ENCODE measurements at places on chromosomes 4 and X.

DNA sequence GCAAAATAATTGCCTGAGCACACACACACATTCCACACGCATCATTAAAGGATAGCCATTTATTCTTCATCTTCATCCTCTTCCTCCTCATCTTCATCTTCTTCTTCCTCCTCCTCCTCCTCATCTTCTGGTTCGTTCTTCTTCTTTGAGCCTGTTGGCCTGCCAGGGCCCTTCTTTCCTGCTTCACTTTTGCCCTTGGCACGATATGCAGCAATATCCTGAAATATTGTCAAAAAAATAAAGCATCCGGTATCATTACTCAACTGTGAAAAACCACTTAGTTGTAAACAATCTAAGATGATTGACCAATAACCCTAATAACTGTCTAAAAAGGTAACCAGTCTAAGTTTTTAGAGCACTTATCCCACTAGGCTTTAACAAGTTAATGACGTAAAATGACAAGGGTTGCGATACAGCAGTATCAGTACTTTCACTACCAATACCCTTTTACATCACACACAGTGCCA is 2.1 kb downstream of the HMGB2 start:
- no peak for DNase-seq

- DNase-seq, result no peak
Measured at GRCh38 chrX:8868070-8868773, 67.0 kb upstream of the FAM9A start.

DNA sequence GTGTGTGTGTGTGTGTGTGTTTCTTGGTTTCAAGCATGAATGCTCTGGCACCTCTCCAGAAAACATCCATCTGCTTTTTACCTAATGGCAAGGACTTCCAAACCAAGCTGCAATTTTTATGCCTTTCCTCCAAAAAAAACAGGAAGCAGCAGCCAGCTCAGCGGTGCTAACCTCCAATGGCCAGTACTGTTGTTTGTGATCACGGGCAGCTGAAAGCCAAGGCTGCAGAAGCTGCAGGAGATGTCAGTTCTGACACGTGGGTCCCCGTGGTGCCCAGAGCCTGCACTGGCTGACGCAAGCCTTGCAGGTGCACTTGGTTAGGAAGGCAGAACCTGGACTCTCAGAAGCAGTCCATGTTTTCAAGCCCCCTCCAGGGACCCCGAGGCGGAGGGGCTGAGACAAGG is 313.6 kb upstream of the DDX53 start:
- DNase-seq, result peak; percentile 82

DNA sequence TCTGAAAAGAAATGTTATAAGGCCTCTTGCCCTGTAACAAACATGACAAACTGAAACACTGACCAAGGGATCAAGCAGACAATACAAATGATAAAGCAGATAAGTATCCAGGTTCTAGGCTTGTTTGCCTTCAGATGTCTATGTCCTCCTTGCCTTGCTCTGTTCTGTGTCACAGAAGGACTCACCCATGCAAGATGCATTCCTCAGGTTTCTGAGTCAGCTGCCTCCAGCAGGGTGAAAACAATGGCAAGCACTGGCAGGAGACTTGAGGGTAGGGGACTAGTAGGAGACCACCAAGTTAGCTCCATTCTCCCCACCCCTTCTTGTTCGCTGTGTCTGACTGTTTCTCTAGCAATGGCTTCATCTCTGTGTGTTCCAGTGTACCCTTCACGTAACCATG is 76.6 kb upstream of the CXXC4 start:
- DNase-seq, result no peak

- peak; percentile 32 for DNase-seq
Measured at GRCh38 chr4:100168521-100168920, 21.7 kb downstream of the DDIT4L start.

DNA sequence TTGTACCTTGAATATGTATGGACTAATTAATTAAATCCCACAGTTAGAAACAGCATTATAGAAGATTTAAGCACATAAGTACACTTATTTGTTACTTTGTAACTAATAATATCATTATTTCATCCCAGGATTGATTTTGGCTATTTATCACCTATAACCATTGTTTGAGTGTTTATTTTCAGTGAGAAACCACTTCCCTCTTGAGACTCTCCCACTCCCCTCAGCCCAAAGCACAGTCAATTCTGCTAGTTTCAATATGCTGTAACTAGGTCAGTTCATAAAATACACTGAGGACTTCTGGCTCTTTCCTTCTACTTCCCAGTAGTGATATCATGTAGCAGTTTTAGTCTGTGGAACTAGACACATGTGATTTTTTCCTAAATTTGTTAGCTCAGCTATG is 16.3 kb downstream of the OFD1 start:
- no peak for DNase-seq

- DNase-seq, result no peak
Measured at GRCh38 chr4:125481334-125482045, 166.7 kb downstream of the FAT4 start.

DNA sequence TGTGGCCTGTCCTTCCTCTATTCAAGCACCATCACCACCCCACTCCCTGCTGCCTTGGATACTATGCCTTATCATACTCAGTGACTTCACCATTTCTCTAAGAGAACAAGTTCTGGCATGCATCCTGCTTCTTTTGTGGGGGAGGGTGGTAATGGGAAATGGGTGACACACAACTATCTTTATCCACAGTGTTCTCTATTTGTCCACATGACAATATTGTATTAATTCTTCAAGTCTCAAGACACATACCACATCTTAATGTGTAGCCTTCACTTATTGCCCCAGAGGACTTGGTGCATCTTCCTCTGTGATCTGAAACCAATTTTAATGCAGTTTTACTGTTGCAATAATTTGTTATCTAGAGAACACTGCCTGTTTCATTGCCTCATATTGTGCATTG is 29.3 kb upstream of the UGT2B7 start:
- no peak for DNase-seq

GRCh38 chrX:141642979-141643378 is 53.5 kb downstream of the SPANXA2 start:
- DNase-seq, result no peak

DNA sequence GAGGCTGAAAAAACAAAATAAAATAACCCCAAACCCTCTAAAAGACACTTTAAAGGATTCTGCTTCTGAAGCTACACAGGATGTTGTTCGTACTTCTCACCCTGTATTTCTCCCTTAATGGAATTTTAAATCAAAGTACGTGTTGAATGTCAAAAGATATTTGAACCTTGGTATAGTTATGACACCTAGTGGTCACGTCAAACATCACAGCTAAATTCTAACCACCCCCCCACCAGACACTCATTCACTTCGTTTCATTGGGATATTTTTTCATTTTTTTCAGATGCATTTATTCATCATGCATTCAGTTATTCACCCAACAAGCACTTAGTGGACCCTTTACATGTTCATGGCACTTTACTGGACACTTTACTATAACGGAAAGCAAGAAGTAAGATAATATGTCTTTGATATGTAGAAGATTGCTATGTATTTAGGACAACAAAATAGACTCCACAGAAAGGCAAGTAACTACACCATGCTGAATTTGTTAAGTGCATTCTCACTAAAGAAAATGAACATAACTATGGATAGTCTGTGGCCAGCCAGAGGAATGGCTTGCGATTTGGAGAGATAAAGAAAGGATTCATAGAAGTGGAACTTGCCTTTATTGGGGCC is 62.5 kb upstream of the GPR174 start:
- DNase-seq, result no peak

DNA sequence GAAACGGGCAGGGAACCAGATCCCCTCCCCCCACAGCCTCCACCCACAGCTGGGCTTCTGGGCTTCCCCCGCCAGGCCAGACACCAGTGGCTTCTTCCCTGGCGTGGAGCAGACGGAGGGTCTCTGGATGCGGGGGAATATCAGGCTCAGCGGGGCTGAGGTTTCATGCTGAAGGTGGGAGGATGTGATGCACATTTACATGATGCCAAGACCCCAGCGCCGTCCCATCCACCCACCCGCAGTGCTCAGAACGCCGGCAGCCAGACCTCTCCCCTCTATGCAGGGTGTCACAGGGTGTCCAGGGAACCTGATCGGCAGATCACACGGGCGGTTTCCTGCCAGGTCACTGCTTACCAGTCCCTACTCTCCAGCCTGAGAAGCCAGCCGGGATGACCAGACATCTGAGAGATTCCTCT is 12.8 kb upstream of the TNIP2 start:
- DNase-seq, result no peak

GRCh38 chrX:132750331-132751062 is 207.9 kb downstream of the HS6ST2 start:
- no peak for DNase-seq

DNA sequence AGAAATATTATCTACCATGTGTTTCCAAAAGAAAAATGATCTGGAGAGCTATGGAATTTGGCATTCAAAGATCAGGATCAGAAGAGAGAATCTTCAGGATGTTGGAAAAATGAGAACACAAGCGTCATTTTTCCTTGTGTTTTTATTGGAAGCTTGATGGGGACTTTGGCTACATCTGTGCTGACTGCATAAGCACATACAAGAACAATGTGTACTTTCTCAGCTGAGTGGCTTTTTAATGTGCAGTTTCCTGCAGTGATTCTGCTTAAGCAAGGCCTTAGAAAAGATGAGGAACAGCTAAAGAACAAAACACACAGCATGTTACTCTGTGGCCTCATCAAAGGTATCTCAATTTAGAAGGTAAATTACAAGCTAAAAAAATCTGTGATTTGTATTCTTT is 1039.9 kb downstream of the GLUD2 start:
- DNase-seq, result no peak

- DNase-seq, result peak; percentile 98
Measured at GRCh38 chr4:137531986-137532868, at the start of gene PCDH18. PCDH18 (minus strand) TSS chr4:137532494; CDS start chr4:137532088, 406 bp downstream.

- no peak for DNase-seq
Measured at GRCh38 chr4:174045381-174045780, 238.1 kb downstream of the FBXO8 start.

DNA sequence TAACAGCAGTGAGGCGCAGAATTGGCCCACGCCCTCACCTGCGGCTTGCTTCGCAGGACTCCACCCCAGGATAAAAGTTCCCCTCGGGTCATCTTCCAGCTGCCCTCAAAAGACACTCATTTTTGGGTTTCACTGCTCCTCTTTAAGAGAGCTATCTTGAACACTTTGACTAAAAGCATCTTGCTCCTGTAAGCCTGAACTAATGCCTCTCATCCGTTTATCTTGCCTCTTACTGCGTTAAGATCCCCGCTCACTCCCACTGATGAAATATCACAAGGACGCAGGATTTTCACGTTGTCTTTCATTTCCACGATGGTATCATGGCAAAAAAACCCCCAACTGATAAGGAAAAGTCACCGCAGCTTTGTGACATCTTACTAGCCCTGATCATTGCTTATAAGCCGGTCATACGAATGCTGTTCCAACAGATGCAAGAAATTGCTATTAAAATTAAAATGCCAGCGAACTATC is 591 bp upstream of the ACSL4 start:
- no peak for DNase-seq

GRCh38 chr4:55270481-55270880 is 75.6 kb upstream of the SRD5A3 start:
- no peak for DNase-seq

DNA sequence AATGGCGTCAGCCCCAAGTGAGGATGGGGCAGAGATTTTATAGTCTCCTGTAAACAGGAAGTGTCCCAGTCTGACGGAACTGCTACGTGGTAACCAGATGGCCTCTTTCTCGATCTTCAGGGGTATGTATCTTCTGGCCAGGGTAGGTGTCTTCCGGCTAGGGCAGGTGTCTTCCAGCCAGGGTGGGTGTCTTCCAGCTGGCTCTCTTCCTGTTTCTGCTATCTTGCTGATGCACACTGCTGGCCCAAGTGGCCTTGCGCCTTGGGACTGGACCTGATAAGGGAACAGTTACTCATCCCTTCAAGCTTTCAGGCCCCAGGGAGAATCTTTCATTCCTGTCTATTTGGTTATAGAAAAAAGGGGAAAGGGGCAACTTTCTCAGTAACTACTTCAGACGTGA is 178.7 kb upstream of the MAGEE2 start:
- DNase-seq, result no peak

DNA sequence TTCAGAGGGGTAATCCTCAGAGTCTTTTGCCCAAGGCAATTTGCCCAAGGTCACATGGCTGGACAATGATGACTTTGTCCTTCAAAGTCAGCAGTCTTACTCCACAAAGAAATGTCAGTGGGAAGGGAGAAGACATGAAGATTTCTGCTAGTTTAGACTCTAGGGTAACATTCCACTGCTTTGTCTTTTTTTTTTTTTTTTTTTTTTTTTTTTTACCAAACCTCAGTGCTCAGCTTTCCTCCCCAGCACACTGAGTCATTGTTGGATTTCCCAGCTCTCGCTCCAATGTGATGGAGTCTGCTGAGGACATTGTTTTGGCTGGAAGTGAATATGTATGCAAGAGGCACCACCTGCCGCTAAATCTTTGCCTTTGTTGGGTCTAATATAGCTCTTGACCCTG is 7.2 kb upstream of the C1QTNF7 start:
- DNase-seq, result no peak

- no peak for DNase-seq
Measured at GRCh38 chrX:43279341-43279808, 376.7 kb upstream of the MAOA start.

- no peak for DNase-seq
Measured at GRCh38 chrX:104987063-104987462, 233.4 kb downstream of the TEX13A start.

GRCh38 chr4:47741200-47741599 is 96.7 kb downstream of the CORIN start:
- DNase-seq, result no peak

GRCh38 chr4:88054901-88055300 is 47.5 kb downstream of the PKD2 start:
- peak; percentile 28 for DNase-seq

DNA sequence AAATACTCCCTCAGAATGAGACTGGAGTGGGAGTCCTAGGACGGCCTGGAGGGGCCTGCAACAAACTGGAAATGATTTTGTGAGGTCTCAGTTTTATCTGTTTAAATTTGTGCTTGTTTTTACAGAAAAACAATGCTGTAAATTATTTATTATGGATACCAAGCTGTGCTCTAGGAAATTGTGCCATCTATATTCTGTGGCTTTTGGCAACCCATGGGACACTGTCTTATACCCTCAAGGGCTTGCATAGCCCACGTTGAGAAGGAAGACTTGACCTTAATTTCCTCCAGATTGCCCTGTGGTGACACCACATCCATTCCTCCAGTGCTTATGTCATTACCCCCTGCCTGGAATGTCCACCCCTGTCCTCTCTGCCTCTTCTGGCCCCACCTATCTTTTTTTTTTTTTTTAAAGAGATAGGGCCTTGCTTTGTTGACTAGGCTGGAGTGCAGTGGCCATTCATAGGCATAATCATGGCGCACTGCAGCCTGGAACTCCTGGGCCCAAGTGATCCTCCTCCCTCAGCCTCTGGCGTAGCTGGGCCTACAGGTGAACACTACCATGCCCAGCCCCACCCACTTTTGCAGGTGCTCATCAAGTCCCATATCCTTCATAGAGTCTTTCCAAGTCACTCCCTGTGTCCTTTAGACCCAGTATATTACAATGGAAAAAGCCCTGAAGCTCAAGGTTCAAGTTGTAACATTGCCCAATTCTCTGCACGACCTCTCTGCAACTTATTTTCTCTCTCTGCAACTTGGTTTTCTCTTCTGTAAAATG is 77.4 kb downstream of the HPRT1 start:
- DNase-seq, result no peak
